ENCODE measurements at places on chromosomes 6 and 20.

GRCh38 chr20:36308986-36309385, 2.8 kb downstream of the DLGAP4 start:
- DNase-seq, result no peak

- DNase-seq, result no peak
These were observed 40.6 kb downstream of the SLC35D3 start for GRCh38 chr6:136962661-136963060.

DNA sequence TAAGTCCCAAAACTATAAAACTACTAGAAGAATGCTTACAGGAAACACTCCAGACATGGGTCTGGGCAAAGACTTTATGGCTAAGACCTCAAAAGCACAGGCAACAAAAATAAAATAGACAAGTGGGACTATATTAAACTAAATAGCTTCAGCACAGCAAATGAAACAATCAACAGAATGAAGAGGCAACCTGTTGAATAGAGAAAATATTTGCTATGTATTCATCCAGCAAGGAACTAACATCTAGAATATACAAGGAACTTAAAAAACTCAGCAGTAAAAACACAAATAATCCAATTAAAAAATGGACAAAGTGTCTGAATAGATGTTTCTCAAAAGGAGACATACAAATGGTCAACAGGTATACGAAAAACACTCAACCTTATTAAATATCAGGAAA, 30.4 kb downstream of the HLA-G start:
- DNase-seq, result no peak

GRCh38 chr6:115782612-115783011, 278.1 kb downstream of the FRK start:
- no peak for DNase-seq

DNA sequence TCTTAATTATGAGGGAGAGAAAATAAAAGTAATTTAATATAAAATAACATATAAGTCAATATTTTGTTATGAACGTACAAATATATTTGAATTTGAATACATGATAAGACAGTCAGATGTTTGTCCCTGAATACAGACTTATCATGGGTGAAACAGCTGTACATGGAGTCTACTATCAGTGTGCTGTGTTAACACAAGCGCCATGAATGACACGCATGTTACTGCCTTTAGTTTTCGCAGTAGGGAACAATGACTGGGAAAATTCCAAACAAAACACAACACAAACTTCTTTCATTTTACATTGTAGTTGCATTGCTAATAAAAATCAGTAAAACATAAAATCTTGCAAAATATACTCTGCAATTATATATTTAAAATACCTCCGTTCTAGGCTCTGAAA, 108.6 kb downstream of the FBXO5 start:
- no peak for DNase-seq

GRCh38 chr6:139282684-139283083, 9.1 kb downstream of the TXLNB start:
- DNase-seq, result no peak

DNA sequence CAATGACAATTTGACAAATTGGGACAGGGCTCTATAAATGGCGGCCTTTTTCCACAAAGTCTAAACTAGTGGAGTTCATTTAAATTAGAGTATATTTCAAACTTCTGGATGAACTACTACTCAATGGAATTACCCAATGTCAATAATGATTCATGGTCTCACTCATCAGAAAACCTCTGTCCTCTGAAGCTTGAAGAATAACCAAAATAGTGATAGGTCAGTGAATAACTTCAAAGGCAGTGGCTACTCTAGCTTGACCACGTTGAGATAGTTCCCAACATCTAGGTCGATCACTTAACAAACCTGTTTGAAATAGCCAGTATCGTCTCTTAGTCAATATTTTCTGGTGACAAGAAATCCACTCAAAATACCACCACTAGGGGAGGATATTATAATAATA, 197.6 kb downstream of the HDGFL1 start:
- no peak for DNase-seq

DNA sequence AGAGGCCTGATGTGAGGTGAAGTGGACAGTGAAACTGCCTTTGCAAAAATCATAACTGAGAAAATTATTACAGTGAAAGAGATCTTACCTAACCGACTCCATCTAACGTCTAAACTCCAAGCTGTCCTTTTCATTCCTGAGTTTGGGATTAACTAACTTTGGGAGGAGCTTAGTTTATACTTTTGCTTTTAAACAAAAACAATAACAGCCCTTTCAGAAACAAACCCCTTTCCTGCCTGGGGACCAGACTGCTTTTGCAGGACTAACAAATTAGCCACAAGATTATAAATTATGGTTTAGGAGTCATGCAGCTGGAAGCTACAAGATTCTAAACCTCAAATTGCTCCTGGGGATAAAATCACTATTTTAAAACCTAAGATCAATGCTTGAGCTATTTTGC, 38.6 kb upstream of the HFE start:
- DNase-seq, result no peak

- DNase-seq, result peak; percentile 86
These were observed 59.1 kb upstream of the SUPT3H start for GRCh38 chr6:45436544-45437438.

DNA sequence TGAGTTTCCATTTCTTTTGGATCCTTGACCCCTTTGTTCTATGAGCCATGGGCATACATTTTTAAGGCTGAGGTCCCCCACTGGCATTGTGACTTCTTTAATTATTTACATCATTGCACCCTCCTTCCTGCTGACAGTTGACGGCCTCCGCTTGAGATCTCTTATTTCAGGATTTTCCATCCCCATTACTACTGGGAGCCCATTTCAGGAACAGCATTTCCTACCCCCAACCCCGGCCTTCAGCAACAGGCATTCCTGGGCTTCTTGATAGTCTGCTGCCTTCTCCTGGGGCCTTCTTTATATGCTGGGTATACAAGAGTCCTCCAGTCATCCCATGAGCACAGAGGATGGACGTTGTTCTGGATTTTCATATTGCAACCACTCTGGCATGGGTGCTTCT, 3.8 kb downstream of the ULBP1 start:
- no peak for DNase-seq

GRCh38 chr6:14747881-14748520, 497.9 kb upstream of the JARID2 start:
- peak; percentile 56 for DNase-seq

Data from activated CD4-positive, alpha-beta T cell treated with anti-CD3 and anti-CD28 coated beads, Interleukin-2, Interleukin-4, amounts not matched to agents 100 ng/mL and 50 ng/mL, durations not matched to agents 16 hours and 8 hours (primary cell).